ENCODE measurements at places on chromosomes 1 and 21.

- DNase-seq: no peak
Measured at GRCh38 chr1:181119093-181119989, 30.8 kb downstream of the IER5 start.

DNA sequence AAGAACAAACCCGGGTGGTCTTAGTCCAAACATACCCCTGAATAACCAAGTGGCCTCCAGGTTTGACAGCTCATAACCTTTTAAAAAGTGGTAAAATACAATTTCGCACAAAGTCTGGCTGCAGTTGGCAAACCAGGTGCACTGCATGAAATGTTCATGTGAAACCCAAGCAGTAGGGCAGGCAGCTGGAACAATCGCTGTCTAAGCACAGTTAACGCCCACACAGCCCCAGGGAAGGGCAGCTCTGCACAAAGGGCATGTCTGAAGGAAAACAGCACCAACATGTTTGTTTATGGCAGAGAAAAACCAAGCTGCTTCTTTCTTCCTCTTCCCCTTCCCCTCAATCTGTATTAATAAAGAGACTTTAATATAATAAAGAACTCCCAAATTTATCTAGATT is 49.5 kb downstream of the KIAA1614 start:
- no peak for DNase-seq

DNA sequence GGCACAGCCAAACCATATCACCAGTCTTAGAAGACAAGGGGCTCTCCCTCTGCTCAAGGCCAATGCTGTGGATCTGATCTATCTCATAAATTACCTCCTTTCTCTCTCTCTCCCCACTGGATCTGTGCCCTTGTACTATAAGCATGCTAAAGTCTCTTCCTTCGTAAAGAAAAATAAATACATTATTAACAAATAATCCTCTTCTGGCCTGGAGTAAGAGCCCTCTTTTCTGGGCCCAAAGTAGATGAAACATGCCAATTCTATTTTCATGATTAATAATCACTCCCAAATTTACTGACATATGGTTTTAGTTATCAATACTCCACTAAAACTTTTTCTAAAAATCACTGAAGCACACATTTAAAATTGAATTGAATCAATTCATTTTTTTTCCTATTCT is 889.7 kb downstream of the ADGRL2 start:
- DNase-seq: no peak

- no peak for DNase-seq
Measured at GRCh38 chr1:178174539-178174938, 80.6 kb downstream of the RASAL2 start.

DNA sequence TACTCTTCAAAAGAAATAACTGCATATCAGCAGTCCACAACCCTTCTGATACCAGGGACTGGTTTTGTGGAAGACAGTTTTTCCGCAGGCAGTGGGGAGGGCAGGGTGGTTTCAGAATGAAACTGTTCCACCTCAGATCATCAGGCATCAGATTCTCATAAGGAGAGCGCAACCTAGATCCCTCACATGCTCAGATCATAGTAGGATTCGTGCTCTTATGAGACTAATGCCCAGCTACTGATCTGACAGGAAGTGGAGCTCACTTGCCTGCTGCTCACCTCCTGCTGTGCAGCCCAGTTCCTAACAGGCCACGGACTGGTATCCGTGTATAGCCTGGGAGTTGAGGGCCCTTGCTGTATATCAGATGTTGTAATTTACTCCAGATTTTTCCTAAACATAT is 11.5 kb downstream of the RO60 start:
- no peak for DNase-seq

DNA sequence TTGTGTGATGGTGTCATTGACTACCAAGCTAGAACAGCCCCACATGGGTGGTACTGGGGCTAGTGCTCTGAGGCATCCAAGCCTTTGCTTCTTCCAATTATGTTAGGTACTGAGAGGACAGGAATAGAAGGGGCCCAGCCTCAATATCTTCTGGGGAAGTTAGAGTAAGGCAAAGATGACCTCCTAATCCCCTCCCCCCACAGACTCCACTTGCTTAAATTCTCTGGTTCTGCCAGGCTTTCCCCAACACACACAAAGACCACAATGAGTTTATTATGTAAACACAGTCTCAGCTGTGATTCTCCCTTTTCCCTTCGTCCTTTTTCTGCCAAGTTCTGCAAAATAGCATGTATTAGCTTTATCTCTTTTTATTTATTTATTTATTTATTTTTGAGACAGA is 3.1 kb upstream of the TACSTD2 start:
- no peak for DNase-seq

Measured in activated CD4-positive, alpha-beta T cell treated with anti-CD3 and anti-CD28 coated beads, Interleukin-2, amount 50 U/mL, for 1 hour (primary cell).